Dorsolateral prefrontal cortex (tissue), 122 donors: ENCODE measurements at places on chromosomes 6 and 20. TPM values are rescaled to one million over a fixed set of nuclear protein-coding genes. Genes with fewer than 3 reads are reported as not detected.

The MUCL3 gene
- not detected for total RNA-seq

- DNase-seq, result no peak
Observed at GRCh38 chr20:43287637-43288036, 97.9 kb upstream of the PTPRT start.

DNA sequence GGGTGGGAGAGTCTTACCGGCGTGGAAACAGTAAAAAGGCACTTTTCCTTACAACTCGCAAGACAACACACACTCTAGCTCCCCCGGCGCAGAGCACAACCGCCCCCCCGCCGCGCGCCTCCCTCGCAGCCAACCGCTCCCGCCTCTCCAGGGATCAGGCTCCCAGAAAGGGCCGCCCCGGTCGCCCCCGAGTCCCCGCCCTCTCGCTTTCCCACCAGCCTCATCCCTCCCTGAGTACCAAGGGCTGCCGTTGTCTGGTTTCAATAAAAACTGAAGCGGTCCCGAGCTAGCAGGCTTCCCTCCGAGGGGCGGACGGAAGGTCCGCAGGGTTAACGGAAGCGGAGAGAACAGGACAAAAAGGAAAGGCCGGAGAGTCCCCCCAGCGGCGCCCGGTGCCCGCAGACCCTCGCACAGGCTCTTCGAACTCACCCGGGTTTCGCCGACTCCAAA is 804 bp downstream of the ELOVL5 start:
- peak; percentile 58 for DNase-seq

DNA sequence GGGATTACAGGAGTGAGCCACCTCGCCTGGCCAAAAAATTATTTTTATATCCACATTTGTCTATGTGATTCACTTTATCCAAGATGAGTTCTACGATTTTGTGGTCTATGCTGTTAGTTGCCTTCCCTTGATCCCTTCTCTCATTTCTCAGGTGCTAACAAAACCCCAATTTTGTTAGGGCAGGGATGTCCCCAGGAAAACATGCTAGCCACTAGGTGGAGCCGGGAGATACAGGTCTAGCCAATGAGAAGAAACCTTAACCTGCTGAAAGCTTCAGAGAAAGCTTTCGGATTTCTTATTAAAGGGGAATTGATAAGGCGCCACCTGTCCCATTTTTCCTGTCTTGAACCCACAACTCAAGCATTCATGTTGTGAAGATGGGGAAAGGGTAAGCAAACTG is 167.4 kb upstream of the OLIG3 start:
- DNase-seq, result no peak

DNA sequence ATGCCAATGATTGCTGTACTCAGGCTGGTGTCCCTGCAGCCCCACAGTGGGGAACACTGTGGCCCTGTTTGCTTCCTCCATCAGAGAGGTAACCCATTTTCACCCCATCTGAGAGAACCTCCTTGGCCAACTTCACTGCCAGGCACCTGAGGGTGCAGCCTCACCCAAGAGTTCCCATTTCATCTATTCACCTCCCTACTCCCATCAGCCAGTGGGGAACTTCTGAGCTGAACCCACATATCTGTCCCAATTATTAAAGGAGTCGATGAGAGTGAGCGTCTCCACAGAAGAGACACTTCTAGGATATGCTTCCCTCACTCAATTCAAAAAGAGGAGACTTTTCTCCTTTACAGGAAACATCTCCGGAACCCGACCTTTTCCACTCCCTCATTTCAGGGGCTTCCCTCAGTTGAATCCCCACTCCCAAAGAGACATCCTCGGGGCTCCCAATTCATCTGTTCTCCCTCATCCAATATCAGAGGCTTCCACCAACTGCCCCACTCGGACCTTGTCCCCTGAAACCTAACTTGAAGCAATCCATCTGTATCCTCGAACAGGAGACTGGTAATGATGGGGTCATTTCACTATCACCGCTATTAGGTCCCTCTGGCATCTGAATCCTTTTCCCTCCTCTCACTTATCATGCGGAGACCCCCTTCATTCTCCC is 988 bp downstream of the UBE2V1 start:
- no peak for DNase-seq

DNA sequence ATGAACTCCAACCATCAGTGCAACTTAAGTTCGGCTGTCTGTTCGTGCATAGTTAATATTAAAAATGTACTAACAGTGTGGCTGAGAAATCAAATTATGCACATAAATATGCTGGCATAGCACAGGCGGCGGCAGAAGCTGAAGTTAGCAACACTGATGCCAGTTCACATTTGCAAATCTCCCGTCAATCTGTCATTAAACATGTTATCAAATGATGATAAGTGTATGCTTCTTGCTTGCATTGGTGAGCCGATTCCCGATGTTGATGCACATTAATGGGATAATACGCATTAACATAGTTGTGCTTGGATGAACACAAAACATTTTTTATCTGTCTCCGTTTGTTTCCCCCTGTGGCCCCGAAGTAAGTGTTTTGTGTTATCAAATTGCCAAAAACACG is 309.4 kb downstream of the ZNF217 start:
- no peak for DNase-seq

- peak; percentile 30 for DNase-seq
Observed at GRCh38 chr20:51462566-51463276, 79.8 kb downstream of the NFATC2 start.

DNA sequence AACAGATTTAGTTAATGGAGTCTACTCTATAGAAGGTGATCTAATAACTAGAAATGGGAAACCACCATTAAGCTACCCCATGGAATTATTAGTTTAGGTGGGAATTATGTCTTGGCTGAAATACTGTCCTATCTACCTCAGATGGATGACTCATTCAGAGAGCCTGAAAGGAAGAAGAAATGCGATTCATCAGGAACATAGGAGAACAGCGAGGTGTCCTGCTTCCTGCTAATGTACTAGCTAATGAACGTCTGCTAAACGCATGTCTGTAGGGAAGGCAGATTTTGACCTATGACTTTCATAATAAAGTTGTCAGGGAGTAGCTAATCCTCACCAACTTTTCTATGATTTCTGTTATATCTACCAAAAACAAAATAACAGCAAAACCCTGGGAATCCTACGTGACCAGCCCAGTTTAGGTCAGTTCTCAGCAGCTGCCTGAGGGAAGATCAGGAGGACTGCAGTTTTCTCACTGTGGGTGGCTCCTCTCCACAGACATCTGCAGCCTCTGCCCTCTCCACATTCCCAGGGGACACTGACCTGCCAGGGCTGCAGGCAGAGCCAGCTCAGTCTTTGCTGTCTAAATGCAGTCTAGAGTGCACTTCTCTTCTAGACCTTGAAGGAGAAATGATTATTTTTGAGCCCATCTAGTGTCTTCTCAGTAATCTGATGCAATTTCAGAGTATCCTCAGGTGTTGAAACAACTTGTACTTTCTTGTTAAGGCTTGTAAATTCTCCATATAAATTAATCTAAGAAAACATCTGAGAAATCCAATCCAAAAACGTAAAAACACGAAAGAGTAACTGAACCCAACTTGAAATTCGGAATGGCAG is 18.1 kb upstream of the SFT2D1 start:
- no peak for DNase-seq

The CPXM1 gene
- not detected for total RNA-seq

The CST11 gene
- not detected for total RNA-seq

GRCh38 chr6:40325041-40325440 is 262.1 kb downstream of the LRFN2 start:
- DNase-seq, result no peak

- DNase-seq, result no peak
Observed at GRCh38 chr6:67775333-67775732, 859.7 kb upstream of the ADGRB3 start.

GRCh38 chr6:32627249-32627648 is 10.0 kb upstream of the HLA-DQA1 start:
- DNase-seq, result no peak

GRCh38 chr6:162538643-162539064 is 188.9 kb downstream of the PRKN start:
- DNase-seq, result no peak

The TMEM200A gene
- total RNA-seq, result 2.2 TPM

GRCh38 chr6:151240036-151240685 is 394 bp downstream of the AKAP12 start:
- peak; percentile 73 for DNase-seq

- DNase-seq, result no peak
Observed at GRCh38 chr6:40634429-40634828, 47.3 kb upstream of the LRFN2 start.

The SENP6 gene
- 135 TPM for total RNA-seq

DNA sequence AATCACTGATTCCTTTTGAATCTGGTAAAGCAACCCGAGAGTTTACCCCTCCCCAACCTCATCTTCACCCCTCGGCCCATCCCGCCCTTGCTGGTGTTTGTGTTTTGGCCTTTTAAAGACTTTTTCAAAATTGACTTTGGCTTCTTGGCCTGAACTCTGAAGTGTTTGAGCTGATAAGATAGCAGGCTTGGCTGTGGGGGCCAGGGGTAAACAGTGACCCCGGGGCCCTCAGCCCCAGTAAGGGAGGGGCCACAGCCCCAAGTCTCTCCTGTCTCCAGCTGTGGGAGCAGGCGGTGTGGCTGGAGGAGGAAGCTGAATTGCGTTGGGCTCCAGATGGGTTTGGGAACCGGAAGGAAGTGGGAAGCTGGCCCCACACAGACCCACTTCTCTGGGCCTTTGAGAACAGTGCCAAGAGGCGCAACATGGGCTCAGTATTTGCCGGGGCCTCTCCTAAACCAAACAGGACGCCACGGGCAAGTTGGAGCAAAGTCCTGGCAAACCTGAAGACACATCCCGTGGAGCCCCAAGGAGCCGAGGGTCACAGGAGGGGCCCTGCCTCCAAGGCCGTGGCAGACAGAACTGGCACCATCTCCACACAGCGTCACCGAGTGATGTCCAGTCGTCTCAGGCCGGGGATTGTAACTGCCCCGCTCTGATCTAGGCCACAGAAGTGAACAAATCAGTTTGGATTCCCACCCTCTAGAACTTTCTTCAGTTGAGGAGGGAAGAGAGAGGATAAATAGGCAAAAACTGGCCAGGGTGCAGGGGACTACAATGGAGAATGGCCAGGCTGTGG is 54.3 kb upstream of the PTPN1 start:
- DNase-seq, result no peak

DNA sequence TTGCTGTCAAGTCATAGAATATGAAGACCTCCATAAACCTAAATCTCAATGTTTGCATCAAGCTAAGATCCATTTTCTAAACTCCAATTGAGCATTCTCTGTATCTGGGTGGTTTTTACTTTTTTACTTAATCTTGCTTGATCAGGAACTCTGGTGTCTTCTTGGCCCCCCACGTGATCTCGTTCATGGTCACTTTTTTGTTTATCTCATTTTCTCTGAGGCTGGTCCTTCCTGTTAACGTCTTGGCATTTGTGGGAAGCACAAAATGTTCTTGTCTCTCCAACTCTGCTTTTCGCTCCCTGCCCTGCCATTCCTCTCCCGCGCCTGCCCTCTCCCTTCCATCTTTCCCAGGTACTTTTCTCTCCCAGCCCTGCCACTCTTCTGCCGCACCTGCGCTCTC is 14.0 kb upstream of the MAPRE1 start:
- no peak for DNase-seq

DNA sequence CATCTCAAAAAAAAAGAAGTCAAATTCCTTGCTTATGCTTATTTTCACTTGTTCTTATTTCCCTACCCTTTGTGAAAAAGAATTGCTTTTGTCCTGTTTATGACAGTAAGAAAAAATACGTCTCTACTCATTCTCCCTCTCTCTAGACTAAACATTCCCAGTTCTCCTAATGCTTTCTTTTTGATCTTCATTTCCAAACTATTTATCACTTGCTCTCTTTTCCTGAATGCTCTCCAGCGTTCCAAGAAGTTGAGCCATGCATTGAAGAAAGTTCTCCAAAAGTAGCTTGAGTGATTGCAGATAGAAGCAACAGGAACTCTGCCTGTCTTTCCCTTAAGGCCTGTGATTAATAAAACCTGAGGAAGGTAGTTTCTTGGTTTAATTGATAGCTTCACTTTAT is 53.1 kb upstream of the TMEM170B start:
- DNase-seq, result no peak

The SAPCD1 gene
- total RNA-seq, result 1.2 TPM

- no peak for DNase-seq
Observed at GRCh38 chr20:23508449-23509229, 17.7 kb downstream of the CST8 start.

- DNase-seq, result no peak
Observed at GRCh38 chr6:157558049-157558448, 177.1 kb downstream of the ZDHHC14 start.

- no peak for DNase-seq
Observed at GRCh38 chr6:56796196-56796532, 153.5 kb upstream of the DST start.

- no peak for DNase-seq
Observed at GRCh38 chr6:147156799-147157382, 47.3 kb upstream of the STXBP5 start.

DNA sequence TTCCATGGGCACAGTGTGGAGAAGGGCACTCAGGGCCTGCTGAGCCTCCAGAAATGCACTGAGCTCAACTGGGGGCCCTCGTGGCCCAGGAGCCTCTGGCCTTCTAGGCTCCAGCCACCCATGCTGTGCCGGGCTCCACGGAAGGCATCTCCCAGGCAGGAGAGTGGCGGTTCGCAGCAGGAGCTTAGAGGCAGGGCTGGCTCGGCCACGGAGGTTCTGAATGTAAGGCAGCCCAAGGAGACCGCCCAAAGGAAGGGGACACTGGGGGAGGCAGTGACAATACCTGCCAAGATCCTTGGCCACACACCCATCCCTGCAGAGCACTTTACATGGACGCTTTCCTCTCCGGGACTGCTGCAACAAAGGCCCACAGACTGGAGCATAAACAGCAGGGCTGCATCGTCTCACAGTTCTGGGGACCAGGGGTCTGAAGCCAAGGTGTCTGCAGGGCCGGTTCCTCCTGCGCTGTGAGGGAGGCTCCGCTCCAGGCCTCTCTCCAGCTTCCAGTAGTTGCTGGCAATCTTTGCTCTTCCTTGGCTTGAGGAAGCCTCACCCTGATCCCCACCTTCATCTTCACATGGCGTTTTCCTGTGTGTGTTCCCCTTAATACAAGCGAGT is 128.2 kb upstream of the CDH4 start:
- no peak for DNase-seq

- DNase-seq, result no peak
Observed at GRCh38 chr20:16955971-16956370, 207.8 kb downstream of the OTOR start.

DNA sequence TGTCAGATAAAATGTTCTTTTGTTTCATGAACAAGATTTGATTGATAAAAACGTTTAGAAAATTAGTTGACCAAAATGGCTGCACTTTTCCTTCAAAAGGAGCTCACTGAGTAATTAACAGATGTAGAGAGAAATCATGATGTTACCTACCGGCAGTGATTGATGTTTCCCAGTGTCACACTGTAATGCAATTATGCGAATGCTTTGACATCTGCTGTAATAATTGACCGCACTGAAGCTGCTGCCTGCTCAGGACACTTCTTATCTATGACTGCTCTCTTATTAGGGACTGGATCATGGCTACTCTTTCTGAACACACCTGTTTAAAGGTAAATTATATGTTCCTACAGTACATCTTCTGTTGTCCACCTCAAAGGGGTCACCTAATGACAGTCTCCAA is 94.6 kb downstream of the GPR63 start:
- no peak for DNase-seq
